ENCODE measurements at places on chromosomes 2 and 18.
A peak's percentile ranks its signal among the peaks of the same experiment; 100 is the strongest.

DNA sequence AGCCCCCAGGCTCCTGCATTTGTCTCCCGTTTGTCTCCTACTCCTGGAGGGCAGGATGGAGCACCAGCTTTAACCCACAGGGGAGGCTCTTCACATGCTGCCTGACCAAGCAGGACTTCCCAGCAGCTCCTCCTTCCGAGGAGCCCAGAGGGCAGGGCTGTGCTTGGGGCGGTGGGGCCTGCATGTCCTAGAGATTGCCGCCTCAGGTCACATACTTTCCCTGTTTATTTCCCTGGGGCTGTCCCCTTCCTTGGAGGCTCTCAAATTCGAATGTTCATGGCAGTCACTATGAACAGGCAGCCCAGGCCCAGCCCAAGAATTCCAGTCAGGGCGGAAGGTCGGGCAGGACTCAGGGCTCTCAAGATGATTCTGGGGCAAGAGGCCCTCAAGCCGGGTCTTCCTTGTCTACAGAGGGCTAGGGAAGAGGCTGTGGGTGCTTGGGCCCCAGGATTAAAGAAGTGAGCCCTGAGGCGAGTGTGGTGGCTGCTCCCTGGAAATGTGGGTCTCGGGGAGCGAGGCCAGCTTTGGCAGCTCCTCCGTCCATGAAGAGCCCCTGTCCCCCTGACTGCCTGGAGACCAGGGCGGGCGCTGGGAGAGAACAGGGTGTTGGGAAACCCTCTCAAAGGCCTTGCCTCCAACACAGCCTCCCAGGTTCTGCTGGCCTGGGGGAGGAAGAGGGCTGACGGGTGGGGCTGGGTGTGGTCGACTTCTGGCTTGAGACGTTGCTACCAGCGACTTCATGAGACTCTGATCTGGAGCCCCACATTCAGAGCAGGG is 48.9 kb upstream of the HPCAL1 start:
- no peak for DNase-seq

- DNase-seq, result peak; percentile 19
Measured at GRCh38 chr2:46493971-46494250, 14.5 kb downstream of the TMEM247 start.

- DNase-seq, result no peak
Measured at GRCh38 chr2:59532808-59533207, 1020.6 kb downstream of the BCL11A start.

- no peak for DNase-seq
Measured at GRCh38 chr18:27704736-27705361, 472.1 kb downstream of the CDH2 start.

DNA sequence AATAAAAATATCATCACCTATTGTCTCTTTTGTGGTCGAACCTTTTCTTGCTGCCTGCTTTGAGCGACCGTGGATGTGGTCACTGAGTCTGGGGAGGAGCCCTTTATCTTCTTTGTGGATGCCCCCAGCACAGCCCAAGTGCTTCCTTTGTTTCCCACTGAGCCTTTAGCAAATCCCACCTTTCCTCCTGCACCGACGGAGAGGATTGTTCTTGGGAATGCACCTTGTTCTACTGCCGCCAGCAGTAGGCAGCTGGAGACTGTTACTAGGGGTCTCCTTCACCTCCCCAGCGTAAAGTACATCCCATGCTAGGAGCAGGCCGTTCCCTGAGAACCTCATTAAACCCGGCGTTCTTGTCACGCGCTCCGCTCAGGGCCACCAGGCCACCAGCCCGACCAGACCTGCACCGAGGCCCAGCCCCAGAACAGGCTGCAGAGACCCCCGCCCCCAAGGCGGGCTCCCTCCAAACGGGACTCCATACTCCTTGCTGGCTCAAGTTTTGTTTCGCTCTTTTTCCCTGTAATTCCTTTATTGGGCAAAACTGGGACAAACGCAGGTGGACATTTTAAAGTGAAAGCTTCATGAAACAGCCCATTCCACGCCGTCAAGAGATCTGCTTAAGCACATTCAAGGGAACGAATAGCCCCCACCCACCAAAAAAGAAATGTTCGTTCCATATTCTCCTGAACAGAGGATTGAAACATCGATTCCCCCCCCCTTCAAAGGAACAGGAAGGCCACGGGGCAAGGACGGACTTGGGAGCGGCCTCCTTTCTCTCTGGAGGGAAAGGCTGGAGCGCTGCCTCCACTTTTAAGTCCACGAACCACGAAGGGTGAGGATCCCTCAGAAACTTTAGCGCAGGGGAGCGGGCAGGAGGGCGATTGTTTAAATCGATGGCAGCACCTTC is 1.1 kb upstream of the MAT2A start:
- DNase-seq, result peak; percentile 71

DNA sequence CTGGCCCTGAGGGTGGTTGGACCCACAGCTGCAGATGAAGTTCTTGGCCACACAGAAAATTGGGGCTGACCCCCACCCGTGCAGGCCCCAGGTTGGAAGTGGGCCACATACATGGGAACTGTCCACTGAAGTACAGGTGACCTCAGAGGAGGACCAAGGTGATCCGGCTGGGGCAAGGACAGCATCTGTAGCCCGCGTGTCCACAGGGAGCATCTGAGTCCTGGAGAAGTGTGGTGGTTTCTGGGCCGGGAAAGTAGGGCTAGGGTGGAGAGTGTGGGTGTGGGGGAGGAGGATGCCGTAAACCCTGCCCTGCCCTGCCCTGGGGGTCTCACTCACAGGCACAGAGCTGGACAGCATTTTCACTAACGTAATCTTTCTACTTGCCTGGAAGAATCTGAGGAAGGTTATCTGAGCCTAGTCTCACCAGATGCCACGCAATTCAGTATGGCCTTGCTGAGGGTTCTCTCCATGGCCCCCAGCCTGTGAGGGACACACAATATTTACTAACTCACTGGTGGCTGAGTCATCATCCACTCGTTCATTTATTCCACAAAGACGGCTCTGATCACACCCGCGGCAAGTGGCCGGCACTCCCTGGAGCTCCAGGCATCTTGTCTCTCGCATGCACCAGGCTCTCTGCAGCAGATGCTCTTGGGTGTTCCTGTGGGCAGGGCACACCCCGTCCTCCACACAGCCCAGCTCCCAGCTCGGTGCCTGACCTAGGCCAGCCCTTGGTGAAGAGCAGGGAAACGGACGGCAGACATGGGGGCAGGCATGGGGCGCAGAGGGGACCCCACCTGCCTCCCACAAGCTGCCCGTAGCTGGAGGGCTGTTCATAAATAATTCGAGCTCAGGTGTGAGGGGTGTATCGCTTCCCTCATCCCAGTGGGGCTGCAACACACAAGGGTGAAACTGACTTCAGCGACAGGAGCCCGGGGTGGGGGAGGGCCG is 51.2 kb downstream of the INHBB start:
- DNase-seq, result no peak

DNA sequence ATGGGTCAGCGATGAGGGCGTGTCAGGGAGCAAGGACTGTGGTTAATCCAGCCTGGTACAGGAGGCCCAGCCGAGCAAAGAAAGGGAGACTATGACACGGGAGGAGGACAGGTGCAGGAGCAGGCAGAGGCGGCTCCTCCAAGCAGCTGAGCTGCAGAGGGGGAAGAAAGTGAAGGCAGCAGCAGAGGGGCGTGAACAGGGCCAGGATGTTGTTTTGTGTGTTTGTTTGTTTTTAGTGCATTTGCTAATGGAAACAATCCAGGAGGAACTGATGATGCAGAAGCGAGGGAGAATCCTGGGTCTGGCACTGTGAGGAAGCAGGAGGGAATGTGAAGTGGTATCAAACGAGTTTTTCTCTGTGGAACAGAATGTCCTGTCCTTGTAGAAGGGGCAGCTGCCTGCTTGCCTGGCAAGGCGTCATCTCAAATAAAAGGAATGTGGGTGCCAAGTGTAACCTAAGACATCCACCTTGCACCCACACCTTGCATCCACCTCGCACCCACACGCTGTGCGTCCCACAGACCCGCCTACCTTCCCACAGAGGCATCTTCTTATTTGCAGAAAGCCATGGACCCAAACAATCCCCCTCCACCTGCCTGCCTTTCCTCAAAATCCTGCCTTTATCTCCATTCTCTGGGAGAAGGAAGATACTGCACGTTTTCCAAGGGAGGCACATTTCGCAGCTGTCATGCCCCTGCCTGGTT is 134.8 kb downstream of the SH3BP4 start:
- DNase-seq, result no peak

DNA sequence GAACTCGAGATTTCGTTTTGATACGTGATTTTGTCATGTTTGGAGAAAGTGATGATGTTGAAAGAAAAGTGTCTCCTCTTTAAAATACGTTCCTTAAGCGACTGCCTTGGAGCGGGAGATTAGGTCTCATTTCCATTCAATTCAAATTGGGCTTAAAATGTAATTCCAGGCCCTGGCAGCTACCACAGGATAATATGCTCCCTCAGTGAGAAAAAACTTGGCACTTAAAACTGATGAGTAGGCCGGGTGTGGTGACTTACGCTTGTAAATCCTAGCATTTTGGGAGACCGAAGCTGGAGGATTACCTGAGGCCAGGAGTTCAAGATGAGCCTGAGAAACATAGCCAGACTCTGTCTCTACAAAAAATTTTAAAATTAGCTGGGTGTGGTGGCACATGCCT is 146.3 kb upstream of the L3MBTL4 start:
- DNase-seq, result no peak

- no peak for DNase-seq
Measured at GRCh38 chr2:199818026-199818425, 33.0 kb downstream of the FTCDNL1 start.

DNA sequence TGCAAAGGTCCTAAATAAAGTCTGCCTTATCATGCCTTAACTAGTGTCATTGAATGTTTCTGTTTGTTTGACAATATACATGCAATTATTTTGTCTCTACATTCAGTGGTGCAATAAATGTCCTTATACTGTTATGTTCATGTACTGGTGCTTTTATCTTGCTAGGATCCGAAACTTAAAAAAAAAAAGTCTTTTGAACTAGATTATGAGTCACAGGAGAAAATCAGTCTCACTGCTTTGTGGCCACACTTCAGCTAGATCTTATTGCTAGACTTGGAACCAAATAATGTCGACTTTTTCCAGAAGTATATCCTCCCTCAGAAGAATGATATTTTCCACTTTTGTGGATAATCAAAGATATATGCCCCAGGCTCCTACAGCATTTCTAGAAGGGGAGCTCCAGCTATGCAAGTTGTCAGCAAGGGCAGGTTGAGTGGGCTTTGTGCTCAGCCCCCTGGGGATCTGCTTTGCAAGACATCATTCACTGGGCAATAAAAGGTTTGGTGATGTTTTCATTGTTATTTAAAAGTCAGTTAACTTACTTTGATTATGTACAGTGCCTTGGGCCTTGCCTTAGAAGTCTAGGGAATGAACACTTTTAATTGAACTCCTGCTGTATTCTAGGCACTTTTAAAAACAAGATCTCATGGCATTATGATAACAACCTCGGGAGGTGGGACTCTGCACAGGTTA is 157.1 kb upstream of the LRRTM1 start:
- DNase-seq, result no peak

- no peak for DNase-seq
Measured at GRCh38 chr2:216426166-216426777, 14.0 kb downstream of the SMARCAL1 start.

DNA sequence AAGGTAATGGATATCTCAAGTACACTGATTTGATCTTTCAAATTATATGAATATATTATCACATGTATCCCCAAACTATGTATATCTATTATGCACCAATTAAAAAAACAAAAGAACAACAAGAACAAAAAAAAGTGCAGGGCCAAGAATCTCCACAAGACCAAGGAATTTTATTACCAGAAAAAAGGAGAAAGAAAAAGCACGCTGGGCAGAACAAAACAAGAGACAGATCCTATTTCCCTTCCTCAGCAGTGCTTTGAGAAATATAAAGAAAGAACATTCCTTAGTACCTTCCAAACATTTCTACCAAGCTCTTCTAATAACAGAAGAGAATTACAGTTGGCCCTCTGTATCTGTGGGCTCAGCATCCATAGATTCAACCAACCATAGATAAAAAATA is 144.7 kb upstream of the CREB1 start:
- no peak for DNase-seq

GRCh38 chr2:234930397-234930796 is 21.4 kb upstream of the SH3BP4 start:
- no peak for DNase-seq

DNA sequence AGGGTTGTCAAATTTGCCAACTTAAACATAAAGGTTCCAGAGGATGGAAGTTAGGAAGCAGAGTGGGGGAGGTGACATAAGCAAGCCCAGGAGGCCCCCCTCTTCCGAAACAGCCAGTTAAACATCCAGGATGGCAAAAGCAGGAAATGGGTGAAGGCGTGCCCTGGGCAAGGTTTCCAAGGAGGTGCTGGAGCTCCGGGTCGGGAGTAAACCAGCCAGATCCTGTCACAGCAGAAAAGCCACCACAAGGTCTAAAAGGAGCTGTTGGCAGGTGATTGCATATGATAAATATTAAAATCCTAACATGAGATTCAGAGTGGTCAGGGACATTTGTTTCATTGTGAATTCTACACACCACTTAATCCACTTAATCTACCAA is 572.2 kb upstream of the SALL3 start:
- no peak for DNase-seq

- DNase-seq, result no peak
Measured at GRCh38 chr2:37000318-37000717, 34.0 kb upstream of the STRN start.

GRCh38 chr18:38752430-38752829 is 1186.8 kb upstream of the CELF4 start:
- no peak for DNase-seq

DNA sequence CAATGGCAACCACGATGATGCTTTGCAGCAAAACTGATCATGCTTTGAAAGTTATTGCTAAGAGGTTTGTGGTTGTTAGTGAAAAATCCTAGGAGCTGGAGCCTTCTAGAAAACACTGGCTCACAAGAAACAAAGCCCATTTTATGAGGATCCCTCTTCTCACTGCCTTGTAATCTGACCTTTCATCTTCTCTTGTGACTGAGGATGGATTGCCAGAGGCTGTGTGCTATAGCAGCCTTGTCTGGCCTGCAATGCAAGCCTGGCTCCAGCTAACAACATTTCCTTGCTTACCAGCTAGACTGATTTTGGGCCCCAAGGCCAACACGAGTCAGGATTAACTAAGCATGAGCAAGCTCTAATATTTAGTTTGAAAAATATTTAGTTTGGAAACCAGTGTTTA is 13.1 kb downstream of the PIEZO2 start:
- DNase-seq, result no peak

DNA sequence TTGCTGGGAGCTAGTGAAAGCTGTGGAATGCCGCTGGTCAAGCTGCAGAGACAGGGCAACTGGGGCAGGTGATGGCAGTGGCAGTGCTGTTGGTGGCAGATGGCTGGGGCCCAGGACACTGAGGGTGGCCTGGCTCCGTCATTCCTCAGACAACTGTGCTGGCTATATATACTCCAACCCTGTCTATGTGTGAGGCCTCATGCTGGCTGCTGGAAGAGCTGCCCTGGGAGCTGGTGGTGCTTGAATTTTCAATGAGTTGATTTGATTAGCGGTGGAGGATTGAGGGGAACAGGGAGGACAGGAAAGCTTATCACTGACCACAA is 66.5 kb upstream of the TMEM200C start:
- no peak for DNase-seq

Measured in activated CD8-positive, alpha-beta memory T cell treated with anti-CD3 and anti-CD28 coated beads, Interleukin-2, amount 10 ng/mL, durations not matched to agents 7 days and 5 days (primary cell).